Stimulated activated CD4-positive, alpha-beta T cell treated with anti-CD3 and anti-CD28 coated beads, TNF-alpha, amount 100 ng/mL, for 24 hours (primary cell): ENCODE measurements at places on chromosomes 6 and 20.
A peak's percentile ranks its signal among the peaks of the same experiment; 100 is the strongest.

GRCh38 chr20:41334036-41334435, 6.6 kb upstream of the LPIN3 start:
- DNase-seq, result no peak

DNA sequence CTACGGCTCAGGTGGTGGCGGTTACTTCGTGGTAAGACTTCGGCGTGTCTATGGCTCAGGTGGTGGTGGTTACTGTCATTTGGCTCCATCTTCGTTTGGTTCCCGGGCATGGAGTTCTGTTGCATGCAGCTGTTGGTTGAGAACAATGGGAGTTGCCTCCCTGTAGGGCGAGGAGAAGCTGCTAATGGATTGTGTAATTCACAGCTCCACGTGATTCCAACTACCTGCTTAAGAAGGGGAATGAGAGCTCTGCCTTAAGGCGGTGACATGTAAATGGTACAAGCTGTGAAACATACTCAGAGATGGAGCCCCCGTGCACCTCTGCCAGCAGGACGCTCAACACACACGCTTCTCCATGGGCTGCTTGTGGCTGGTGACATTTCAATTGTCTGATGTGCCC, 12.4 kb upstream of the DACT2 start:
- DNase-seq, result no peak

- no peak for DNase-seq
Measured at GRCh38 chr6:1015825-1016224, 296.1 kb upstream of the FOXQ1 start.

DNA sequence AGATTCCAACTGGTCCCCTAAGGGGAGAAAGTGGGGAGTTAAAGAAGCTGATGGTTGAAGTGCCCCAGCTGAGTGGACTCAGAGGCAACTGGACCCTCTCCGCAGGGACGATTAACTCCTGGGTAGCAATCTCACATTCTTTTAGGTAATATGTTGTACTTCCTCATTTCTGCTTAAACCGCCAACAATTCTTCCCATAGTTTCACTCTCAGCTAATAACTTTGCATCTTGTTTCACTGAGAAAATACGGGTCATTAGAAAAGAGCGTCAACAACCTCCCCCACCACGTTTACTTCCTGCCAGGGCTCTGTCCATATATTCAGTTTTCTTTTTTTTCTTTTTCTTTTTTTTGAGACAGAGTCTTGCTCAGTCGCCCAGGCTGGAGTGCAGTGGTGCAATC, 39.5 kb upstream of the CHD6 start:
- DNase-seq, result no peak

DNA sequence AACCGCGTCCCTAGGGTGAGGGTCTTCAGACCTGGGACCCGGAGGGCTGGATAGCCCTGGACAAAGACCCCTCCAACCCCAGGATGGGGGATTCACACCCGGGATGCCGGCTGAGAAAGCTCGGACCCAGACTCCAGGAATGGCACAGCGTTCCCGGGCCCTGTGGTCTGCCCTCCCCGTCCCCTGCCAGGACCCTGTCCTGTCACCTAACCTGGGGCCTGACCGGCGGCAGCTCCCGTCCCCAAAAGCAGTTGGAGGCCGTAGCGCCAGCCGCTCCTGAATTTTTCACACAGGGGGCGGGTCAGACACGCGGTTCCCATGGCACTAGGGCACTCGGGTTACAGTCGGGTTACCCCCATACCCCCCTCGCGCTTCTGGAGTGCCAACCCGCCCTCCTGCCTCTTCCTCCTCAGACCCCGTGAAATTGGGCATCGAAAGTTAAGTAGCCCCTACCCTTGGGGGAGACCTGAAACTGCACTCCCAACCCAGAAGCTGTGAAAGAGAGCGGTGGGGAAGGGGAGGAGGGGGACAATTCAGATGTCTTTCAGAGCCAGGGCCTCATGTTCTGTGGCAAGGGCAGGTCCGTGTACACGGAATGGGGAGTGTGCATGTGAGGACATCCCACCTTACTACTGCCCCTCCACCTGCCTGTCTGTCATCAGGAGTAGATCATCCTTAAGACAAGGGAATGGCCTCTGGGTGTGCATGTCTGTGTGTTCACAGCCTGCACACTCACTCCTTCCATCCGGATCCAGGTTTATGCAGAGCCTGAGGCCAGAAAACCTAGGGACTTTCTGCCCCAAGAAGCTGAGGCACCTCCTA, 595 bp downstream of the REM1 start:
- no peak for DNase-seq

DNA sequence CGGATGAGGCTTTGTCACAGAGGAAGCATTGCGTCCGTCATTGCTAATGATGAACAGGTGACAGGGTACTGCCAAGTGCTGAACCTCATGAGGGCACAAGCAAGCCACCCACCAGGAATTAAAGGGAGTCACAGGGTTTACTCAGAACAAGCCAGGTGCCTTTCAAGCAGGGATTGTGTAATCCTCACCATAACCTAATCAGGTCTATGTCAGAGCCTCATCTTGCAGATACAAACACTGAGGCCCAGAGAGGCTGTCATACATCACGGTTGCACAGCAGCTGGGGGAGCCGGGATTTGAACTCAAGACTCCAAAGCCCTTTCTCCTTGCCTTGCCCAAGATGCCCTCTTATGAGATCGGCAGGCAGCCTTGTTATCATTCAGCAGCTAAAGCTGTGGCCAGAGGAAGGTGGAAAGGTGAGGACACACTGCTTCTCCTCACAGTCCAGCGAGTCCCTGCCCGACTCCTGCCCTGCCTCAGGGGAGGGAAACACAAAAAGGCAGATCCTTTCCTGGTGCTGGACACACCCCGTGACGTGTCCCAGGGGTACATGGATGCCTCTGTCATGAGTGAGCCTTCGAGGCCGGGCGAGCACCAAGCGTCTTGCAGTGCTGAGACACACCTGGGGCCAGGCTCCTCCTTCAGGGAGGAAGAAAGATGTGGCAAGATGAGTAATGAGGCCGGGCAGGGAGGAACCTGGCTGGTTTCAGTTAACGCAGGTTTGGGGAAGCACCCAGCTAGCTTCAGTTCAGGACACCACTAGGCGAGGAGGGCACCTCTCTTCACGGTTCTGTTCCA, 214.9 kb downstream of the LY86 start:
- no peak for DNase-seq

DNA sequence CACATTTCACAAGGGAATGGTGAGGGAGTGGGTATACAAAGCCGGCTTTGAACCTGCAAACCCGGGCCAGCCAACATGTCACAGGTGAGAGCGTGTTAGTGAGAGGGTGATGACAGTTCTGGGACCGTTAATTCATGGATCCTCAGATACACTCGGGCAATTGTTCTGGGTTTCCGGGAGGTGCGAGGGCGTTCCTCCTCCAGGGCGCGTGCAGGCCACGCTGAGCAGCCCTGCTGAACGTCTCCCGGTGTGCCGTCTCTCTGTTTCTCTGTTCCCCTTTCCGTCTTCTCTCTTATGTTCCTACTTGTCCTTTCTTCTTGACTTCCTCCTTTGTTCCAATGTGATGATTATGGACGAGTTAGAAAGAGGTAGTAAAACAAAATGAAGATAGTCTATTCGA, 130.0 kb upstream of the GMDS start:
- DNase-seq, result no peak

- DNase-seq, result peak; percentile 57
Measured at GRCh38 chr6:2940010-2940850, 31.1 kb downstream of the SERPINB6 start.

- DNase-seq, result no peak
Measured at GRCh38 chr6:144283646-144284477, 1.3 kb upstream of the UTRN start.

- no peak for DNase-seq
Measured at GRCh38 chr6:11237956-11238355, 5.5 kb upstream of the NEDD9 start.

- no peak for DNase-seq
Measured at GRCh38 chr6:44826025-44826676, 438.6 kb downstream of the CDC5L start.

GRCh38 chr6:155530219-155530834, 74.7 kb upstream of the NOX3 start:
- DNase-seq, result no peak

- no peak for DNase-seq
Measured at GRCh38 chr6:7021301-7021700, 86.5 kb upstream of the RREB1 start.

- DNase-seq, result no peak
Measured at GRCh38 chr6:148147463-148147830, 195.2 kb upstream of the SASH1 start.

DNA sequence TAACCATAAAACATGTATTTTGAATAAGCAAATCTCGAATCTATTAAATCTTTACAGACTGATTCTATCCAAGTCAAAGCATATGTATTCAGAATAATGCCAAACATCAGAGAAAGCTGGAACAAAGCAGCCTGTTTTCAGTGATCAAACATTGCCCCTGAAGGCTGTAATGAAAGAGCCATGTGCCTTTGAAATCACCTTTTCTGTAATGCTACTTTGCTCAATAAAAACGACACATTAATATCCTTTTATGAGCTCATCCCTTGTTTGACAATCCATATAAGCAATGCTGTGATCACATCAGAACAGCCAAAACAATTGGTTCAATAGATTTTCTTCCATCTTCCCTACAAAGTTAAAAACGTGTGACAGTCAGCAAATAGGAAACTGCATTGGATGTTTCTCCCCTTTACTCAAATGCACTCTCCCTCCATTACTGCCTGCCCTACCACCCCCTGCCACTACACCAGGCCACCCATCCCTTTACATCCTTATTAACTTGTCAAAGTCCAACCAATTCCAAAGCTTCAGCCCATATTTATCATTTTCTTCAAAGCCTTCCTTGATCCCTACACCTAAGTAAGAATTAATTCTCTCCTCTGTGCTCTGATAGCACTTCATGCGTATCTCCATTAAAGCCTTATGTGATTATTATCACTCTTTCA, 42.0 kb downstream of the THEMIS start:
- DNase-seq, result no peak

GRCh38 chr6:168709991-168710390, 269.0 kb downstream of the SMOC2 start:
- no peak for DNase-seq

- DNase-seq, result no peak
Measured at GRCh38 chr20:25319241-25320034, 71.2 kb downstream of the ABHD12 start.
